ENCODE measurements at places on chromosomes 4 and X.

DNA sequence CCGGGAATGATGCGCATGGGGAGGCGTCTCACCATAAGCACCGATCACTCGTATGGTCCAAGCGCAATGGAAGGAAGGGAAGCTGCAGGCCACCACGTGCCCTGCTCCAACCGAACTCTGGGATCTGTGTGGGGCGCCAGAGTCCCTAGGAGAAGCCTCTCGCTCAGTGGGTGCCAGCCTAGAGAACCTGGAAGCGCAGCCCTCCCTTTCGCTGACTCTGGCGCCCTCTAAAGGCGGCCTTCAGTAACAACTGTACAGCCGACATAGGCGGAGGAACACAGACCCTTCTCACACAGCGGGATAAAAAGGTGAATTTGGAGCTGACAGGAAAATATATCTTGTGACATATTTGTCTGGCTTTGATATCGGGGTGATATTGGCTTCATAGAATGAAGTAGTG lies 76.0 kb downstream of the INTS6L start:
- DNase-seq, result peak; percentile 7

DNA sequence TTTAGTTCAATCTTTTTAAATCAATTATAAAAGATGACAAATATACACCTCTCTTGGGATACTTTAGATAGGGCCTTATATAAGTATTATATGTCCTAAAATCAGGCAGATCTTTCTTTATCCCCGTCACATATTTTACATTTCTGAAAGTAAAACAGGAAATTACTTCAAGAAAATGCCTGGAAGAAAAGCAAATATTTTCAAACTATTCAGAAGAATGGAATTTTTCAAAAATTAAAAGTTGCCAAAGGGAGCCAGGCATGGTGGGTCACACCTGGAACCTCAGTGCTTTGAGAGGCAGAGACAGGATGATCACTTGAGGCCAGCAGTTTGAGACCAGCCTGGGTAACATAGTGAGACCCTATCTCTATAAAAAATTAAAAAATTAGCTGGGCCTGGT lies 34.4 kb downstream of the MGARP start:
- no peak for DNase-seq

- no peak for DNase-seq
Measured at GRCh38 chr4:159516556-159517140, 413.8 kb downstream of the RAPGEF2 start.

DNA sequence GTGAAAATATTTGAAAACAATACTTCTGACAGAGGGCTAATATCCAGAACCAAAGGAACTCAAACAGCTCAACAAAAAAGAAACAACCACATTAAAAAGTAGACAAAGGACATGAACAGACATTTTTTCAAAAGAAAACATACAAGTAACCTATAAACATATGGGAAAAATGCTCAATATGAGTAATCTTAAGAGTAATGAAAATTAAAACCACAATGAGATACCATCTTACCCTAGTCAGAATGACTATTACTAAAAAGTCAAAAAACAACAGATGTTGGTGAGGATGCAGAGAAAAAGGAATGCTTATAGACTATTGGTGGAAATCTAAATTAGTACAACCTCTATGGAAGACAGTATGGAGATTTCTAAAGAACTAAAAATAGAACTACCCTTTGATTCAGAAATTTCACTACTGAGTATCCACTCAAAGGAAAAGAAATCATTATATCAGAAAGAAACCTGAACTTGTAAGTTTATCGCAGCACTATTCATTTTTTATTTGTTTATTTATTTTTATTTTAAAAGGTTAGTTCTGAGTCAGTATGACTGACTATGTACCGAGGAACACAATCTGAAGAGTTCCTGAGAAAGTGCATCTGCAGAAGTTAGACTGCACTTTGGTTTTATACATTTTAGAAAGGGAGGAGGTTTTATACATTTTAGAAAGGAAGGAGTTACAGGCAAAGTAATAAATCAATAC lies 231.3 kb downstream of the INPP4B start:
- no peak for DNase-seq

- DNase-seq, result no peak
Measured at GRCh38 chrX:69263251-69263820, 98.1 kb upstream of the PJA1 start.

- DNase-seq, result no peak
Measured at GRCh38 chr4:48167538-48168263, 33.7 kb upstream of the TXK start.

DNA sequence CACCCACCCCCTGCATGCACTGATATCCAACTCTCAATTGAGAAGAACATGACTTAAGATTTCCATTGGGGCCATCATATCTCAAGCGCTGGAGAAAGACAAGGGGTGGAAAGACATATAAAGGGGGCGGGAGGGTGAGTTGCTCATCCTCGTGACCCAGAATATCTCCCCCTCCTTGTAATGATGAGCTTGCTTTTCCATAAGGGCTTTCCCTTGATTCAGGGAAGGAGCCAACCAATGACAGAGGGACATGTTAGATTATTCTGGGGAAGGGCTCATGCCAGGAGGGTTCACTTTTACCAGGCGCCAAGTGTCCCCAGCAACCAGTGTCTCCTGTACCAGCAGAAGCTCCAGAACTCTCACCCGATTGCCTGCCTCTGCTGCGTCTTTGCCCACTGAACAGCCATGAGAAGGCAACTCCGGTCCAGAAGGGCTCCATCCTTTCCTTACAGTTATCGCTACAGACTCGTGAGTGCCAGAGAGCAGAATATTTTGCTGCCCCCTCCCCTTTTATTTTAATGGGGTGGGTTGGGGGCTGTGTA lies at the start of gene ATP1B4:
ATP1B4 (plus strand) TSS at position 326 of the 542 bp plus-strand sequence; CDS start at position 406, 80 bp downstream.
- DNase-seq, result no peak

- DNase-seq, result no peak
Measured at GRCh38 chrX:80799584-80799983, 10.1 kb downstream of the BRWD3 start.

DNA sequence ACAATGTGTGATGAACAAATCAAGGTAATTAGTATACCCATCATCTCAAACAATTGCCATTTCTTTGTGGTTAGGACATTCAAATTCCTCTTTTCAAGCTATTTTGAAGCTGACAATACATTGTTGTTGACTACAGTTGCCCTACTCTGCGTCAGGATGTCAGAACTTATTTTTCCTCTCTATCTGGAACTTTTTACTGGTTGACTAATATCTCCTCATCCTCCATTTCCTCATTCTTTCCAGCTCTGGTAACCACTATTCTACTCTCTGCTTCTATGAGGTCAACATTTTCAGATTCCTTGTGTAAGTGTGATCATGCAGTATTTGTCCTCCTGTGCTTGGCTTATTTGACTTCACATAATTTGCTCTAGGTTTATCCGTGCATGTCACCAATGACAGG lies 240.5 kb upstream of the HS3ST1 start:
- no peak for DNase-seq

GRCh38 chr4:637536-638280 lies 12.3 kb downstream of the PDE6B start:
- DNase-seq, result no peak

DNA sequence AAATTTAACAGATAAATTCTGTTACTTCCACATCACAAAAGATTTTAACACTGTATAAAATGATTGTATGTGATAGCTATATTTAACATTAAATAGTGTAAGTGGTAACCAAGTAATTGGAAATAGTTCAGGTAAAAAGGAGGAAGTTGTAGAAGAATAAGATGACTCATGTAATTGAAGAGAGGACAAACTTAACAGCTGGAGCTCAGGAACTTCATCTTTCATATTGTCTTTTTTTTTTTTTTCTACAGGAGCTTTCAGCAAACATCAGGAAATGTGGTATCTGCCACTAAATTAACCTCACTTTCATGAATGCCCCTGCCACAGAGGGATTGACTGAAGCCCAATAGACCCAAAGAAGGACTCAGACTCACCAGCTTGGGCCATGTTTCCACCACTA lies 188.4 kb upstream of the VEGFC start:
- DNase-seq, result no peak

DNA sequence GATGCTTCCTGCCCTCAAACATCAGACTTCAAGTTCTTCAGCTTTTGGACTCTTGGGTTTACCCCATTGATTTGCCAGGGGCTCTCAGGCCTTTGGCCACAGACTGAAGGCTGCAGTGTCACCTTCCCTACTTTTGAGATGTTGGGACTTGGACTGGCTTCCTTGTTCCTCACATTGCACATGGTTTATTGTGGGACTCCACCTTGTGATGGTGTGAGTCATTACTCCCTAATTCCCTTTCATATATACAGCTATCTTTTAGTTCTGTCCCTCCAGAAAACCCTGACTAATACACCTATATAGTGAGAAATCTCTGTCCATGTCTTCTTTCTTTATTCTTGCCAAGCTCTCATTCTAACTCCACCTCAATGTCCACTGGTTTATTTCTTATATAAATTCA lies 736.9 kb upstream of the HS3ST1 start:
- no peak for DNase-seq

DNA sequence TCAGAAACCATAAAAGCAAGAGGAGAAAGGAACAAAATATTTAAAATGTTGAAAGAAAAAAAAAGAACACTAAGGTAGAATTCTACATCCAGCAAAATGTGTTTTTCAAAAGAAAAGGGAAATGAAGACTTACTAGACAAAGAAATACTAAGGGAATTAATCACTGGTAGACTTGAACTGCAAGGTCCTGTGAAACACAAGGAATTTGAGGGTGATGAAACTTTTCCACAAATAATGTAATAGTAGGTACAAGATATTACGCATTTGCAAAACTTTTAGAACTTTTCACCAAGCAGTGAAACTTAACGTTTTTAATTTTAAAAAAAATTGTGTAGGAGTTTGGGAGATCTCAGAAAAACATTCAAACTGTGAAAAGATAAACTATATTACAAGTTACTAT lies 180.3 kb upstream of the MAGEB16 start:
- no peak for DNase-seq

- DNase-seq, result no peak
Measured at GRCh38 chrX:122582280-122582974, 601.7 kb upstream of the GRIA3 start.

GRCh38 chr4:72663828-72664227 lies 94.8 kb upstream of the ADAMTS3 start:
- no peak for DNase-seq

DNA sequence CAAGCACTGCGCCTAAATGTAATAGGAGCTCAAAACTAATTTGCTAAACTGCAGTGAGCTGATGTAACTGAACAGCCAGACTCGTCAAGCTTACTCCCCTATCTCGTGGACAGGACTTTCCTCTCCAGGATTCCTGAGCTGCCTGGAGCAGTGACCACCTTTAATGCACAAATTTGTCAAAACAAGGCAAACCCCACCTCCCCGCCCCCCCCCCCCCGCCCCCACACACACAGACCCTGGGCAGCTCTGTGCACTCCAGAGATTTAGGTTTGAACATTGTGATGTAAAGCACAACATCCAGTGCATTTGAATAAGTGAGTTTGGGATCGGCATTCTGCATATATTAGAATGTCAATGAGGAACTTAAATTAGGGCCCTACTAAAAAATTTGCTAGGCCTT lies 77.7 kb upstream of the DHX15 start:
- no peak for DNase-seq

DNA sequence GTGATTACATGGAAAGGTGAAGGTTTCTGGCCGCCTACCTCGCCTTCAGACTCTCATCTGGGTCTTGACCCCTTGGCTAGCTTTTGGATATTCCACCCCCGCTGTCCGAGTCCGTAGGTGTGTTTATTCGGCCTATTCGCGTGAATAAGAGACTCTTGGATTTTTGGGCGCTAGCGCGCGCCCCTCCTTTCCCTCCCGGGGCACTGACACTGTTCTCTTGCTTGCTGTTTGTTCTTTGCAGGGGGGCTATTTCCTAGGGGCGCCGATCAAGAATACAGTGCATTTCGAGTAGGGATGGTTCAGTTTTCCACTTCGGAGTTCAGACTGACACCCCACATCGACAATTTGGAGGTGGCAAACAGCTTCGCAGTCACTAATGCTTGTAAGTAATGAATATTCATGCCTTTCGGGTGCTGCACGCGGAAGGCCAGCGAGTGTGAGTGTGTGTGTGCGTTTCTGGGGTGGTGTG lies 932 bp downstream of the GRIA2 start:
- no peak for DNase-seq

- DNase-seq, result no peak
Measured at GRCh38 chrX:119155416-119156035, 27.9 kb upstream of the KIAA1210 start.

GRCh38 chr4:101956068-101956825 lies 165.7 kb downstream of the BANK1 start:
- no peak for DNase-seq

DNA sequence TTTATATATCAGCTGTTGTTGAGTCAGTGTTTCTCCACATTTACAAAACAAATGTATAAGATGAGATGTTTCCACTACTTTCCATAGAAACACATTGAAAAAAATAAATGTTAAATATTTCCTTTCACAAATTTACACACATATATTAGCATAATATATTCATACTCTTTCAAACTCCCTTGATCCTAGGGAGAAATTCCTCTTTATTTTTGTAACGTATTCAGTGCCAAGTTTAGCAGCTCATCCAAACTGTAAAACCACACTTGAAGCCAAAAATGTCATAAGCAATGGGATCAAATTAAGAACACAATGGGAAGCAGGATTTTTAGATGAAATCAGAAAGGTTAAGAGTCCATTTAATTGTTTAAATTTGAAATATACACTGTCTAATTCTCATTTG lies 381.1 kb upstream of the MAD2L1 start:
- DNase-seq, result no peak

- peak; percentile 56 for DNase-seq
Measured at GRCh38 chrX:115449742-115450141, 111.2 kb upstream of the PLS3 start.

- peak; percentile 70 for DNase-seq
Measured at GRCh38 chr4:2852481-2852921, 8.9 kb downstream of the ADD1 start.

GRCh38 chr4:85149676-85150075 lies 183.2 kb upstream of the WDFY3 start:
- DNase-seq, result no peak

GRCh38 chrX:106286053-106286650 lies 118.0 kb downstream of the PWWP3B start:
- no peak for DNase-seq

GRCh38 chr4:170058826-170059225 lies 30.9 kb downstream of the AADAT start:
- DNase-seq, result no peak

DNA sequence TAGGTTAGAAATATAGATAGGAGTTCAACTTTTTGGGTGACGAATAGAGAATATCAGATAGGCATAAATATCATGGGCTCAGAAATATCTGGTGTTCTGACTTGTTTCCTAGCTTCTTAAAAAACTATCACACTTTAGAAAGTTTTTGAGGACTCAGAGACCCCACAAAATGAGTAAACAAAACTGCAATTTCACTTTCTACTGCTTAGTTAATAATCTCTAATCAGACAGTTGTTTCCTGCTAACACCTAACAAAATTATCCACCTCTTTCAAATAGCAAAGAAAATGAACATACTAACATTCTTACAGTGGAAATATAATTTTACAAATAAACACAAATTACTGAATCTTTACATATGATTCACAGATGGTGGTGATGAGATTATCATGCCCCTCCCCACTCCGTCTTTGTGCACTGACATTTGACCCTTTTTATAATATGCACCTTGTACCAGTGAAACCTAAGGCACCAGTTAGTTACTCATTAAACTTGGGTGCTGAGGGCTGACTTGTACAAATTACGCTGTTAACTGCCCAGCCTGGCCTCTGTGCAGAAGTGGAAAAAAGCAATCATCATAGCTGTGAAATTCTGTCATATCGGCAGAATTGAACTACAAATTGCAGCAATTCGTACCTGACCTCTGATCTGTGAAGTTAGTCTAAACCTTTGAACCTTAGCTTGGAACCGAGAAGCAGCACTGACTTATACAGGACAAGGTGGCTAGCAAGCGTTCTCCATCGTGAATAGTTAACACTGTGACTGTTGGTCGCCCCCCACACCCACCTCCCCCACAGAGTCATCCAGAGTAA lies 138.7 kb downstream of the CHRNA9 start:
- DNase-seq, result no peak

GRCh38 chr4:3267576-3268394 lies 18.8 kb downstream of the MSANTD1 start:
- DNase-seq, result no peak
